Mammary microvascular endothelial cell (primary cell): ENCODE measurements at places on chromosomes 4 and X. TPM values are rescaled to one million over a fixed set of nuclear protein-coding genes. Genes with fewer than 3 reads are reported as not detected.

Gene TMEM150C
- total RNA-seq, result 4.7 and 8.2 TPM in 2 replicates

Gene NKX1-1
- not detected in 2 replicates for total RNA-seq

Gene POF1B
- 0.84 and 1.1 TPM in 2 replicates for total RNA-seq

Gene STS
- total RNA-seq, result 7.1 and 9.4 TPM in 2 replicates

Gene CXCL9
- total RNA-seq, result not detected in 2 replicates

Gene ARHGAP6
- 0.10 TPM in 1 of 2 replicates, not detected in the other for total RNA-seq

Gene ARSH
- total RNA-seq, result not detected in 2 replicates

Gene HSFX4
- total RNA-seq, result not detected in 2 replicates

Gene AIFM1
- 17.3 and 21.3 TPM in 2 replicates for total RNA-seq

Gene ANK2
- 1.9 and 3.1 TPM in 2 replicates for total RNA-seq

Gene RNF175
- not detected in 2 replicates for total RNA-seq

Gene TMEM255A
- not detected in 2 replicates for total RNA-seq

Gene GPR173
- 0.84 and 0.93 TPM in 2 replicates for total RNA-seq

Gene FOXR2
- total RNA-seq, result not detected in 2 replicates

Gene FGFBP2
- total RNA-seq, result not detected in 2 replicates

Gene PNMA3
- total RNA-seq, result not detected in 2 replicates

Gene DCAF12L1
- total RNA-seq, result 0.07 TPM in 1 of 2 replicates, not detected in the other

Gene IL15
- total RNA-seq, result 2.6 and 4.1 TPM in 2 replicates

Gene FGB
- total RNA-seq, result not detected in 2 replicates

Gene NLRP2B
- total RNA-seq, result not detected in 2 replicates

Gene FBXW7
- total RNA-seq, result 23.0 and 25.2 TPM in 2 replicates

Gene PLXNA3
- 4.5 and 4.9 TPM in 2 replicates for total RNA-seq

Gene ADAMTS3
- 0.80 and 0.94 TPM in 2 replicates for total RNA-seq

Gene SLC4A4
- total RNA-seq, result under 0.01 TPM in 2 replicates

Gene TTC29
- total RNA-seq, result 0.07 TPM in 1 of 2 replicates, not detected in the other

Gene TMEM35A
- total RNA-seq, result 1.7 and 1.8 TPM in 2 replicates

Gene AMTN
- total RNA-seq, result not detected in 2 replicates
